ENCODE measurements at places on chromosomes 7 and 10. TPM values are rescaled to one million over a fixed set of nuclear protein-coding genes. Genes with fewer than 3 reads are reported as not detected.

Gene PRR15
- 3.8 TPM for total RNA-seq

Gene CCL24
- not detected for total RNA-seq

Gene KLF6
- total RNA-seq, result 105 TPM

Gene FRMD4A
- 3.6 TPM for total RNA-seq

Gene ADAM22
- total RNA-seq, result 0.61 TPM

Gene LRIT1
- not detected for total RNA-seq

Data from A549 treated with Mapracorat at 1 μM for 4 hours (cell line).